ENCODE measurements at places on chromosomes 12 and 14. TPM values are rescaled to one million over a fixed set of nuclear protein-coding genes. Genes with fewer than 3 reads are reported as not detected.

Gene KLHL33
- not detected for total RNA-seq

Gene CFAP54
- 0.63 TPM for total RNA-seq

Gene ARMH4
- not detected for total RNA-seq

Gene LYZ
- 0.33 TPM for total RNA-seq

Gene OR6C76
- not detected for total RNA-seq

Gene P2RX7
- total RNA-seq, result 0.05 TPM

Gene RECQL
- 35.3 TPM for total RNA-seq

Gene BEGAIN
- 0.21 TPM for total RNA-seq

Gene MAGOHB
- 17.8 TPM for total RNA-seq

Gene BICDL1
- 9.4 TPM for total RNA-seq

Gene KRT78
- 2.2 TPM for total RNA-seq

Gene OGFOD2
- 14.2 TPM for total RNA-seq

Gene CCDC175
- total RNA-seq, result not detected

Gene PTPN11
- 57.5 TPM for total RNA-seq

Gene FIGNL2
- not detected for total RNA-seq

Gene CIROP
- not detected for total RNA-seq

Gene PARPBP
- total RNA-seq, result 10.5 TPM

Gene RBP5
- not detected for total RNA-seq

Gene TAS2R9
- not detected for total RNA-seq

Gene GPD1
- 0.14 TPM for total RNA-seq

Gene FOXA1
- 35.8 TPM for total RNA-seq
